ENCODE measurements at places on chromosomes 2 and 18.

DNA sequence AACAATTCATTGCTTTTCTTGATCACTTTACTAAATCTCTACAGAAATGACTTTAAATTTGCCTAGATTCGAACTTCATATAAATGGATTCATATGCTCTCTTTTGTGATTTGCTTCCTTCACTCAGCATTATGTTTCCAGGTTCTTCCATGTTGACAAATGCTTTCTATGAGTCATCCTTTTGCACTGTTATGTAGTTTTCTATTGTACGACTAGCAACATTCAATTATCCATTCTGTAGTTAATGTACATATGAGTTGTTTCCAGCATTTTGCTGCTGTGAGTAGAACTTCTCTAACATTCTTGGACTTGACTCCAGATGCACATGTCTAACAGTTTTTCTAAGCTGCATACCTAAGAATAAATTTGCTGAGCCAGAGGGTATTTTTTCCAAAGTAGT is 66.5 kb upstream of the NEUROD1 start:
- no peak for DNase-seq

GRCh38 chr2:202237787-202238233 is 587 bp downstream of the SUMO1 start:
- DNase-seq, result no peak

DNA sequence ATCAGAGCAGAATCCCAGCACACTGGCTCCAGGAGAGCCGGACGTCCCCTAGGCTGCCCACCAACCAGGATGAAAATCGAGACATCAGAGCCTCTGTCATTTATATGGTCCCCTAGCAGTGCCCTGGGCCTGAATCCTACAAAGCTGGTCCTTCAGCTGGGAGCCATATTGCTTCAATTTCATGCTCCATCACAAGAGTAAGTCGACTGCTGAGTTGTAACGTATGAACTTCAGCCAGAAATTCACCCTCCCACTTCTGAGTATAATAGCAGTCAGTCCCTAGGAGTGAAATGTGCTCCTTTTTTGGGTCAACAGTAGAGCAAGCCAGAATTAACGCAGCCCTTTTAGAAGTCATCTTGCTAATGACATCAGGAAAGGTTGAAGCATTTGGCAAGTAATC is 126.4 kb downstream of the CCBE1 start:
- no peak for DNase-seq

- no peak for DNase-seq
Observed at GRCh38 chr18:51711298-51711889, 513.9 kb upstream of the MEX3C start.

- no peak for DNase-seq
Observed at GRCh38 chr18:44682871-44683221, 2.2 kb downstream of the SETBP1 start.

DNA sequence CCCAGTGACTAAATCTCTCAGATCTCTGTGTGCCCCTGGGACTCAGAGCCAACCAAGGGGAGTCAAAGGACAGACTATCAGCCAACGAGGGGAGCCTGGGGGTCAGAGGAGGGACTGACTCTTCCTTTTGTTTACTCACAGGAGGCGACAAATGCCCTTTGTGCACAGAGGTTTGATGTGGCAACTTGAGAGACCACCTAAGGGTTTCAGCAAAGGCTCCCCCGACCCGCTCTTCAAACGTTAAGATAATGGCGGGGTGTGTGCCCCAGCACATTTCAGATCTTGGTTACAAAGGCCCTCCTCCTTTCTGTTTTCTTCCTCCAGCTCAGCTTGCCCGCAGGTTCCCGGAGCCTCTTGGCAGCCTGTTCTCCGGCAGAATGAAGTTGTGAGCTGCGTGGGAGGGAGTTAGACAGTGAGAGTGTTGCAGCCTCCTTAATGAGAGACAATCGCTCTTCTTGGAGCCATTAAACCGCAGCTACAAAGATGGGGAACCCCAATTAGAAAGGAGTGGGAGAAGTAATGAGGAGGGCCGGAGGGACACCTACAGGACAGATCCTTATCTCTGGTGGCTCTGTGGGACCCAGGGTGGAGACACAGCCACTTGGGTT is 76.2 kb downstream of the KIAA2012 start:
- no peak for DNase-seq
